ENCODE measurements at places on chromosomes 6 and 20.

GRCh38 chr20:56630086-56630493 lies 984 bp downstream of the TFAP2C start:
- no peak for DNase-seq

DNA sequence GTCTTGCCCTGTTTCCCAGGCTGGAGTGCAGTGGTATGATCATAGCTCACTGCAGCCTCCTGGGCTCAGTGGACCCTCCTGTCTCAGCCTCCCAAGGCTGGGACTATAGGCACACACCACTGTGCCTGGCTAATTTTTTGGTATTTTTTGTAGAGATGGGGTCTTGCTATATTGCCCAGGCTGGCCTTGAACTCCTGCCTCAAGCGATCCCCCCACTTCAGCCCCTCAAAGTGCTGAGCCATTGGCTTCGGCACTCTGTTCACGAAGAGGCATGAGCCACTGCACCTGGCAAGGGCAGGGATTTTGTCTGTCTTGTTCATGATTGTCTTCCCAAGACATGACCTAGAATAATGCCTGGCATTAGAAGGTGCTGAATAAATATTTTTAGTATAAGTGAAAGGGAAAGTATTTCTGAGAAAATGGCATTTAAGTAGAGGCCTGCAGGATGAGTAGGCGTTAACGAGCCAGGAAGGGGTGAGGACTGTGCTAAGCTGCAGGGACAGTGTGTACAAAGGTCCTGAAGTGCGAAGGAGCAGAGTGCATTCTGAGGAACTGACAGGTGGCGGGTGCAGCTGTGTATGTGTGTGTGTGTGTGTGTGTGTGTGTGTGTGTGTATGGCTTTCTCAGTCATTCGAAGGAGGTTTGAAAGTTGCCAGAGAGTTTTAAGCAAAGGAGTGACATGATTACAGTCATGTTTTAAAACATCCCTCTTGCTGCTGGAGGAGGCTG lies 43.0 kb downstream of the VEGFA start:
- DNase-seq = no peak

DNA sequence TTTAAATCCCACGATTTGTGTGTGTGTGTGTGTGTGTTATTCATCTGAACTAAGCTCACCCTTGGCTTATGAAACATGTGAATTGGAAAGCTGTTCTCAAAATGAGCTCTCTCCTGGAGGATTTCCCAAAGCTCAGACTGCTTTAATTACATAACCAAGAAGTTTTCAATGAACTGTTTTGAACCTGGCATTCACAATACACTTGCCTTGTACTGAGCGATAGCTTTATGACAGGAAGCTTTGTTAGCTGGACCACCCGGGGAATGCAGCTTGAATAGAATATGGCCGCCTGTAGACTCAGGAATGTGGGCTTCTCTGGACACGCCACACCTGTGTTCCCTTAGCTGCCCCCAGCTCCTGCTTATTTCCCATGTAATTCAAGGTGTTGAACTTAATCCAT lies 71.4 kb upstream of the PREP start:
- DNase-seq = no peak

DNA sequence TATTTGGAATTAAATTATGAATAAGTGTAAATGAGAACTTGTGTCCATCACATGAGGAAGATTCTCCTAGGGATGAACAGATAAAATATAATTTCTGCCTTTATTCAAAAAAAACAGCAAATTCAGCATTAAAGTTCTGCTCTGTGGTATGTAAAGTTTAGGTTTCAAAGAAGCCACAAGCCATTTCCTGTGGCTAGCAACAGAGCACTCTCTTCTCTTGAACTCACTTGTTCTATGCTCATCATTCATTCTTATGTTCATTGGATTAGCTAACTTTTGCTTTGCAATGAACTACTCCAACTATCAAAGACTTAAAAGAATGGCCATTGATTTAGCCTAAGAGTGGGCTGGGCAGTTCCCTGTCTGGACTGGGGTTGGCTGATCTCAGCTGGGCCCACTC lies 20.8 kb upstream of the SNRPB2 start:
- DNase-seq = no peak

- no peak for DNase-seq
Measured at GRCh38 chr6:32953775-32954174, 878 bp upstream of the HLA-DMA start.

DNA sequence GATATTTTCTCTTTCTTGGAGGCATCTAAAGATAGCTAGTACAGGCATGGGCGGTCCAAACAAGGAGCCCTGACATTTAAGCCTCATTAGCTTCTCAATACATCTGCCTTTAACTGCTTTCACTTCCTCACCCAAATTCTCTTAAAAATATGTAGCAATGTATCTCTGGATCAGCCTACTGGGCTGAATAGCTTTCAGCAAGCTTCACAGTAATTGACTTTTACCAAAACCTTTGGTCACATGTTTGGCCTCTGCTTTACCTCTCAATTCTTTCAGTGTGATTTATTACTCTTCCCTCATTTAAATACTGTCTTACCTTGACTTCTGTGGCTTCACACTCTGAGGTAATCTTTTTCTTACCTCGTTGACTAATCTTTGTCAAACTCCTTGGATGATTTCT lies 1618.1 kb downstream of the GRIK2 start:
- no peak for DNase-seq

DNA sequence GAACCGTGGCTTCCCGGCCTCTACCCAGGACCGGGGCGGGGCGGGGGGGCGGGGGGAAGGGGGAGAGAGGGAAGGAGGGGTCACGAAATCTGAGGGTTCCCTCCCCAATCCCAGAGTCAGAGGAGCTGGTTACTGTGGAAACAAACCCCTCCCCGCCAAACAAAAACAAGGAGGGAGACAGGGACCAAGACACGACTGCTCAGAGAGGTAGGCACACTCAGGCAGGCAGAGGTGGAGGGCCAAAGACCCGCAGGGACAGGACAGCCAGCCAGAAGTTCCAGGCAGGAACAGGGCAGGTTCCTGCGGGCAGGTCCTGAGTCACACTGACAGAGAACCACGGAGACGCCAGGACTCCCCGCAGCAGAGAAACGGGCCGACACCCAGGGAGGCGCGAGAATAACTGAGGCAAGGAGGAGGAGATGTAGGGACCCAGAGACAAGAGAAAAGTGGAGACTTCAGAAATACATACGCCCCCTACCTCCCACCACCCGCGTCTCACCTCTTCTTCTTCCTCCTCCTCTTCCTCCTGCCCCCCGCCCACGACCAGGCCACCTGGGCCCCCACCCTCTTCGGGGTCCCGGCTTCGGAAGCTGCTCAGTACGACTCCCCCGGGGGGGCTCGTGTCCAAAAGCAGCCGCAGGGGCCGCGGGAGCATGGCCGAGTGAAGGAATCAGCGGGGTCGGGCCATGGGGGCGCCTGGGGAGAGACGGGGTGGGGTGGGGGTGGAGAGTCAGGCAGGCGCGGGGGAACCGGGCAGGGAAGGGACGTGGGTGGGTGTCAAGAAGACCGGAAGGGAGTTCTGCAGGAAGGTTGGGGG lies 578 bp downstream of the RGL2 start:
- DNase-seq = peak; percentile 51
